ENCODE measurements at places on chromosomes 16 and 17.

DNA sequence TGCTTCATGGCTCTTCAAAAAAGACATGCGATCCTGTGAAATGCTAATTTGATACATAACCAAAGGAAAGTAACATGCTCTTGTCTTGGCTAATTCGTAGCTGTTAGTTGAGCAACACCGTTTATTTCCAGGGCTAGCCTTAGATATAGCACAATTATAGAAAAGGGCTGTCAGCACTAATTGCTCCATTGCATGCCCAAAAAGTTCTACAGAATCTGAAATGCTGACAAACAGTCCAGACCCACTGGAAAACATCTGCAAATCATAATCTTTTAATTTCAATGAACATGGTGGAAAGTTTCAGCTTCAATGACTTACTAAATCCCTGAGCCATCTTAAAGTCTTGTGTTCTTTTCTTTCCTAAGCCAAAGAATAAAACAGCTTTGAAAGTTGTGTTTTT lies 42.9 kb upstream of the NUDT7 start:
- no peak for DNase-seq

- DNase-seq: no peak
Observed at GRCh38 chr17:78915872-78916632, 9.1 kb downstream of the TIMP2 start.

- DNase-seq: peak; percentile 43
Observed at GRCh38 chr17:78412403-78412802, 34.0 kb downstream of the PGS1 start.

DNA sequence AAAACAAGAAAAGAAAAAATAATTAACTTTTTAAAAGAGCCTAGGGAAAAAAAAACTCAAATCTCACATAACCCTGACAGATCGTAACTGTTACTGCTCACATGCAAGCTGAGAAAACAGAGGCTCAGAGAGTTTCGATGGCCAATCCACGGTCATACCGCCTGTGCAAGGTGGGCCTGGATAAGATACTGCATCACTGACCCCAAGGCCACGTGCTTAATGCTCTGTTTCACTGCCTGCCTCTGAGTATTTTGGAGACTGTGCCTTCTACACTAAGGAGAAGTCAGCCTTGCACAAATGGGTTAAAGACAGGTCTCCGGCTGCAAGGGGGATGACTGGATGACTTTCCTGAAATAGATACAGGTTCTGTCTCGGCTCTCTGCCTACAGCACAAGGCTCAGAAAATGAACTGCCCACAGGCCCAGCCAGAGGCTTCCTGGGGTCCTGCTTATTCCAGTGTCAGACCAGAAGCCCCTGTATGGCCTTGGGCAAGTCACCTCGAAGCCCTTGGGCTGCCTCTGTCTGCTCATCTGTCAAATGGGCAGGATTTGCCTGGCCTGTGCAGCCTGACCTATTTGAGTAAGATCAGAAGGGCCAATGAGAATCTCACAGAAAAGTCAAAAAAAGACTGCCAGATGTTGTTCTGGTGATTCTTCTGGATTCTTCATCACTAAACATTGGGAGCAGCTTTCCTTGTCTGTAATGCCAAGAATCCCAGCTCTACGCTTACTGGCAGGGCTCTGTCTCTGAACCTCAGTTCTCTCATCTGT lies 25.8 kb downstream of the CNGB1 start:
- DNase-seq: no peak

- DNase-seq: no peak
Observed at GRCh38 chr17:1906662-1907101, 76.9 kb downstream of the RPA1 start.

- DNase-seq: no peak
Observed at GRCh38 chr16:21638573-21638975, 13.8 kb downstream of the IGSF6 start.

GRCh38 chr17:36768394-36768793 lies 167.0 kb downstream of the MRM1 start:
- no peak for DNase-seq

- DNase-seq: no peak
Observed at GRCh38 chr16:7200320-7200719, 132.3 kb upstream of the RBFOX1 start.

- DNase-seq: no peak
Observed at GRCh38 chr17:2190014-2190413, 113.6 kb downstream of the SMG6 start.

DNA sequence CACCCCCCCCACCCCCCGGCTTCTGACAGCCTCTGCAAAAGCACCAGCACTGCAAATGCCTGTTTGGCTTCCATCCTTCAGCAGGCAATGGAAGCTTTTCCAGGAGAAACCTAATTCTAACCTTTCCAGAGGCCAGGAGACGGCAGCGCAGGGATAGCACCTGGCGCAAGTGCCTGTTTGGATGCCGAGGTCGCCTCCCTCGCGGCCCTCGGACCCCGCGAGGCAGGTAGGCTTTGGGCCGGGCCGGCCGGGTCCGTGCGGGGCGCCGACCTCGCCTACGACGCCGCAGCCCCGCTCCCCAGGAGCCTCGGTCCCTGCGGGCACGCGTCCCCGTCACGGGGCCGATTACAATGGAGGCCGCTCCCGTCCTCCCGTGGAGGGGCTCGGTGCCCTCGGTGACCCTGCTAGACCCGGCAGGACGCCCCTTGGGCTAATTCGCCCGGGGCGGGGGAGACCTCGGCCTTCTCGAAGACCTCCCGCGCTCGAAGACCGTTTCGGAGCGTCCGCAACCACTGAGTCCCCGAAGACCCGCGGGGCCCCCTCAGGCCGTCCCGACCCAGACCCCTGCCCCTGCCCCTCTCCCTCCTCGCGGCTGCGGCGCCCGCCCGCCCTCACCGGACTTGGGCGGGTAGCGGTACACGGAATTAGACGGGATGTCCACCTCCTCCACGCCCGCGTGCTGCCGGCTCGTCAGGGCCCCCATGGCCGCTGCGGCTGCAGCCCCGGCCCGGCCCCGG lies 587 bp downstream of the RNF157 start:
- no peak for DNase-seq

- DNase-seq: no peak
Observed at GRCh38 chr17:74567397-74567796, at the start of gene CD300H. Gene CD300H (minus strand): TSS chr17:74567509.

DNA sequence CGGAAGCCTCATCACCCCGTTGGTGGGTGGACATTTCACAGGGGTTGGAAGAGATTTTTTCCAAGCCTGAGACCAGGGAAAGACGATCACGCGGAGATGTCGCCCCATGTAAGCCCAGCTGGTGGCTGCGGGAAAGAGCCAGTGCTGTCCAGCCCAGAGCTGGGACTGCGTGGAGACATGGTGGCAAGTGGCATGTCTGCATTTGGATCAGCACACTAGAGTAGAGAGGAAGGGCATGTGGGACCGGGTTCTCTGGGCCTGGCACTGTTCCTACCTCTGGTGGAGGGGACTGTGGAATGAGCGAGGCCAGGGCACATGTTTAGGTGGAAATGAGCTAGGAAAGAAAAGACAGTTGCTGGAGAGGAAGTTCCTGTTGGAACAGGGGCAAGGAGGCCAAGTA lies 20.0 kb downstream of the SBK1 start:
- DNase-seq: no peak

DNA sequence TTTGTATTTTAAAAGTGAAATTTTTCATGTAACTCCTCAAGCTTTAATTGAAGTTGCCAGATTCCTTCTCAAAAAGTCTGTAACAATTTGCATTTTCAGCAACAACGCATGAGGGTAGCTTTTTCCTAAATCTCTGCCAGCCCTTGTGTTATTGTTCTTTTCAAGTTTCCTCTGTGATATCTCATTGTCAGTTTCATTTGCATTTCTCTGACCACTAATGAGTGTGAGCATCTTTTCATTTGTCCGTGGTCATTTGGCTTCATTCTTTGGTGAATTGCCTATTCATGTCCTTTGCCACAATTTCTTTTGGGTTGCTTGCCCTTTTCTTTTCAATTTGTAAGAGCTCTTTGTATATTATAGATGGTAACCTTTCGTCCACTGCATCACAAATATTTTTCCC lies 68.0 kb upstream of the NKD1 start:
- no peak for DNase-seq

DNA sequence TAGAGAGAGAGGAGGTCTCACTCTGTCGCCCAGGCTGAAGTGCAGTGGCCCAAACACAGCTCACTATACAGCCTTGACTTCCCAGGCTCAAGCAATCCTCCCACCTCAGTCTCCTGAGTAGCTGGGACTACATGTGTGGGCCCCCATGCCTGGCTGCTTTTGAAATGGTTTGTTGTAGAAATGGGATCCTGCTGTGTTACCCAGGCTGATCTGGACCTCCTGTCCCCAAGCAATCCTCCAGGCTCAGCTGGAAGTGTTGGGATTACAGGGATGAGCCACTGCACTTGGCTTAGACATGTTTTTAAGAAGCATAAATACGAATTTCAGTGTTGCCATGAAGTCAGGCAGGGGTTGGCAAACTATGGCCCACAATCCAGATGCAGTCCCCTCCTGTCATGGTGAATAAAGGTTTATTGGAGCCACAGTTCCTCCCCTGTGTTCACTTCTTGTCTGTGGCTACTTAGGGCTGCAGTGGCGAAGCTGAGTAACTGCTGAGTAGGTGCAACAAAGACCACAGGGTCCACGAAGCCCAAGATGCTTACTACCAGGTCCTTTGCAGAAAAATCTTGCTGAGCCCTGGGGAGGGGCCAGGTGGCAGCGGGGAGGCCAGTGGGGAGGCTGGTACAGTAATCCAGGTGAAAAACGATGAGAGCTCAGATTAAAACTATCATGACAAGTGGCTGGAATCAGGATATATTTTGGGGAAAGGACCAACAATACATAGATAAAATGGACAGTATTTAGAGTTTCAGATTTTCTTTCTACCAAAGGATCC lies 35.2 kb downstream of the TNFRSF13B start:
- DNase-seq: no peak

DNA sequence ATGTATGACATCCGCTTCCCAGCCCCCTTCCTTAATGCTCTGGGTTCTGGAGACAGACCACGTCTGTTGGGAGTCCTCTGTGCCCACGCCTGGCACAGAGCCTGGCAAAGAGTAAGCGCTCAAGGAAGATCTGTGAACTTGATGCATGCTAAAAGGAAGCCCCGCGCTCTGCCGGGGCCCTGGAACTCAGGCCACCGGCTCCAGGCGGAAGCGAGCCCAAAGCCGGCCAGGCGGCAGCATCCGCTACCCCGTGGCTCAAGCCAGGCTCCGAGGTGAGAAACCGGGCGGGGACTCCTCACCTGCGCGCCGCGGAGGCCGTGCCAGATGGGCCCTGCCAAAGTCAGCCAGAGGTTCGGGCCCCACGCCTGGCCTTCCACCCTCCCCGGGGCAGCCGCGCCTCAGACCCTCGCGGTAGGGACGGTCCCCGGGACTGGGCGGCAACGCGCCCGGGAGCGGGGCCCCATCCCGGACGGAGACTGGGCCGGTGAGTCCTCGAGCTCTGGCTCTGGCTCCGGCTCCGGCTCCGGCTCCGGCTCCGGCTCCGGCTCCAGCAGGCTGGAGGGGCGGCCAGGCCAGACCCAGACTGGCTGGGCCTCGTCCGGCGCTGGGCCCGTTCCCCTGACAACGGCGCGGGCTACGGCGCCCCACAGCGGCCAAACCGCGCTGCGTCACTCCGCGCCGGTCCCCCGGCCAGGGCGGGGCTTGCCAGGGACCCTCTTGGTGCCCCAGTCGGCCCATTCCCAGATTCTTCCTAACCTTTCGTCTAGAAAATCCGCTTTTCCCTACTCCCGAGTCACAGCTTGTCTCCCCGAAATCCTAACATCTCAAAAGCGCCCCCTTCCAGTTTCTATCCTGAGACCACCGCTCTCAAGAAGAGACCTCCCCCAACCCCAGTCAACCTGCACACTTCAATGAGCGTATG lies at the start of gene ZDHHC1:
ZDHHC1 (minus strand) TSS at position 606 of the 922 bp plus-strand sequence. CDS start 8,702 bp downstream, outside the sequence.
- DNase-seq: peak; percentile 65

DNA sequence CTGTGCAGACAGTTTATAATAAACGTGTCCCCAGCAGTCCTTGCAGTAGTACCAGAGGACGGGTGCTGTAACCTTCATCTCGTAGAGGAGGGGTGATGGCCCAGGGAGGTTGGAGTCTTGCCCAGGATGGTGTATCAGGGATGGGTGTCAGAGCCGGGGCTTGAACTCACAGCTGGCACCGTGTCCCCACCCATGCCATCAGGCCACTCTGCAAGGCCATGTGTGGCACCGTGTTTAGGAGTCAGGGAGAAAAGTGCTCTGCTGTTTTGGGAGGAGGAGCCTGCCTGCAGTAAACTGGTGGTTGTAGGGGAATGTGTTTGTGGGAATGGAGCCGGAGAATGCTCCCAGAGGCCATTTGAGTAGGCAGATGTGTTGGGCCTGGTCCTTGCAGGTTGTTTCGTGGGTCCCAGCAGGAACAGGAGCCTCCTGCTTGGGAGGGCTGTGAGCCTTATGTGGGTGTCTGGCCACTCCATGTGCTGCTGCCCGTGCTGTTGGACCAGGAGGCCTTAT lies 1.7 kb downstream of the ADORA2B start:
- no peak for DNase-seq

DNA sequence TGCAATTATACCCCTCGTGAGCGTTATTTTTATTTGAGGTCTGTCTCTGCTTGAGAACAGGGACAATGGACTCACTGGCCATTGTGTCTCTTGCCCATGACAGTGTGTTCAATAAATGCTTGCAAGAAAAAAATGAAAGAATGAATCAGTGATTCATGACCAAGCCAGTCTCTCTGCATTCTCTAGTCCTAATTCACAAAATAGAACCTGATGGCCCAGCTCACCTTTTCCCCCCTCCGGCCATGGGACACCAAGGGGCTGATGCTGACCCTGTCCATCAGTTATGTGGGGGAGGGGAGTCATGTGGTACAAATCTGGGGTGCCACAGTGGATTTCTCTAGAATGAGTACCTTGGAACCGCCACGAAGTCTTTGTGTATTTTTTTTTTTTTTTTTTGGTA lies 38.2 kb downstream of the CCDC42 start:
- DNase-seq: no peak

DNA sequence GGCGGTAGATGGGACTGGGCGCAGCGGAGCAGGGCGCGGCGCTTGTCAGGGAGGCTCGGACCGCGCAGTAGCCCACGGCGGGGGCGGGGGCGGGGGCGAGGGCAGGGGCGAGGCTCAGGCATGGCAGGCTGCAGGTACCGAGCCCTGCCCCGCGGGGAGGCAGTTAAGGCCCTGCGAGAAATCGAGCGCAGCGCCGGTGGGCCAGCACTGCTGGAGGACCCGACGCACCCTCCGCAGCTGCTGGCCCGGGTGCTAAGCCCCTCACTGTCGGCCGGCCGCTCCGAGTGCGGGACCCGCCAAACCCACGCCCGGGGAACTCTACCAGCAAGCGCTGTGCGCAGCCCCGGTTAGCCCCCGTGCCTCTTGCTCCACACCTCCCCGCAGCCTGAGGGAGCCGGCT lies 90.2 kb upstream of the RPL38 start:
- DNase-seq: no peak

- DNase-seq: peak; percentile 16
Observed at GRCh38 chr16:29899516-29900101, at the start of gene SEZ6L2. Gene SEZ6L2 (minus strand): TSS chr16:29899550. CDS start chr16:29899019, 531 bp downstream.

DNA sequence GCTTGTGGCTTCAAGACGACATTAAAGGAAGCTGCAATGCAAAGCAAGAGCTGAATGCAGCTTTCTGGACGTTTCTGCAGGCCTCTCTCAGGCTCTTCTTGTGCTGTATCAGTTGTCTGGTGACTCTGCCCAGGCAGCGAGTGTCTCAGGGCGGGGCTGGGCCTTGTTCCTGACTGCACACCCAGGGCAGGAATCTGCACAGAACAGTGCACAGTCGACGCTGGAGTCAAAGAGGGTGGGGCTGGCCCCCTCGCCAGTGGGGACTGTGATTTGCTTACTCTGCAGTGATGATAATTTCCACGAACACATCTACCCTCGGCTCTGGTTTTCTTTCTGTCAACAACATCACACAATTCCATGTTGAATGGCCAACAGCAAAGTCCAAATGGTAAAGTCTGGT lies 60.7 kb downstream of the IRF8 start:
- DNase-seq: no peak

GRCh38 chr16:20865420-20866131 lies 34.6 kb downstream of the DCUN1D3 start:
- no peak for DNase-seq

Measured in activated T-cell treated with anti-CD3 and anti-CD28 coated beads for 48 hours (primary cell).